Pons (tissue), 1 donor: ENCODE measurements at places on chromosomes 6 and 20.
A peak's percentile ranks its signal among the peaks of the same experiment; 100 is the strongest.

DNA sequence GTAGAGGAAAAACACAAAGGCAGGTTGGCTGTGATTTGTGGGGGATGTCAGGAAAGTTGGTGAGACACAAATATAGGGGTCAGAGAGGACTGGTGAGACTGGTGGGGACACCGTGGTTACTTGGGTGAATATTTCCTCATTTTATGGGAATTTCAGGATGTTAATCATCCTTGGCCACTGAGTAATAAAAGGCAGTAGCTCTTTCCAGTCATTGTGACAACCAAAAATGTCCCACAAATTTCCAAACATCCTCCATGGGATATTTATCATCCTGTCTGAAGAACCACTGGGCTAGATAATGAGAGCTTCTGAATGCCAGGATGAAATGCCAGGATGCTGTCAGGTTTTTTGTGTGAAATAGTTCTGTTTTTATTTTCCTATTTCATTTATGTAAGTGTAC lies 374.1 kb downstream of the CD109 start:
- no peak for DNase-seq

DNA sequence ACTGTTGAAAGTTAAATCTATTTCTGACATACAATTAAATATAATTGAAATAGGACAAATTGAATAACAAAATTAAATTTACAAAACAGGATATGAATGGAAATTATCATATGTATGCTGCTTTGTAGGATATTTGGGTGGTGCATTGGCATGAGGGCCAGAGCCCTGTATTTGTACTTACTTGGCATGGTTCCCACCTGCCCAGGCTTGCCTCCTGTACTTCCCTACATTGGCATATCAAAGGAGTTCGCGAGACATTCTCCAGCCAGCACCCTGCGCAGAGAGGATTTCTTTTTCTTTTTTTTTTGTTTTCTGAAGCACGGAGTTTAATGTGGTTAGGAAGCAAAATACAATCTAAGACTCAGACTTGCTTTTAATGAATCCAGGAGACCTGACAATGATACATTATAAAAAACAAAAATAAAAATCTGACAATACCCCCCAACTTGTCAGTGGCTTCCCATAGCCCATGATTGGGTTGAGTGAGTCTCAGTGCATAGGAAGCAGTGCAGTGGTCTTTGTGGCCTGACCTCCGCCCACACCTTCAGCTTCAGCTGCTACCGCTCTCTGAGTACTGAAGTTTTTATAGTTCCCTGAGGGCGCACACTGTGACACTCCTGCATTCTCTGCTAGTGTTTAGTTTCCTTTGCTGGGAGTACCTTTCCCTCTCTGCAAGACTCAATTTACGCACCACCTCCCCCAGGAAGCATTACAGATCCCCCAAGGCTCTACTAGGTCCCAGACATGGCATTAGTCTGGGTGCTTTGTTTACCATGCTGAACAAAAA lies 440.8 kb downstream of the UTRN start:
- no peak for DNase-seq

GRCh38 chr20:33621717-33622400 lies 40.3 kb upstream of the C20orf144 start:
- no peak for DNase-seq

- DNase-seq: no peak
These were observed 4.0 kb downstream of the LY6G6F start for GRCh38 chr6:31710523-31711219.

DNA sequence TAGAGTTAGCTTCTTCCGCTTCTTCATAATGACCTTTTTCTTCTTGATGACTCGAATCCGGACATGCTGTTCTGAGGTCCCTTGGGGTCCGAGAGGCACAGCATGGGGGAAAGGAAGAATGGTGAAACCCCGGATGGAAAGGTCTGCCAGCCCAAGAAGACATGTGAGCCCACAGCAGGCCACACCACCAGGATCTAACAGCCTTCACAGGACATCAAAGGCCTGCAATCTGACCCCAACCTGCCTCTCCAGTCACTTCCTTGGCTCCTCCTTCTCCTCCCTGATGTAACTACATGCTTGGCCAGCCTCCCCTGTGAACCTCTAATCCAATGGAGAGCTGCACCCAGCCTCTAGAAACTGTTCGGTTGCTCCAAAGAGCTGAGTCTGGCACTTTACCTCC lies 1.6 kb downstream of the CPXM1 start:
- no peak for DNase-seq

- no peak for DNase-seq
These were observed 371.1 kb downstream of the FOXA2 start for GRCh38 chr20:22213271-22213670.

DNA sequence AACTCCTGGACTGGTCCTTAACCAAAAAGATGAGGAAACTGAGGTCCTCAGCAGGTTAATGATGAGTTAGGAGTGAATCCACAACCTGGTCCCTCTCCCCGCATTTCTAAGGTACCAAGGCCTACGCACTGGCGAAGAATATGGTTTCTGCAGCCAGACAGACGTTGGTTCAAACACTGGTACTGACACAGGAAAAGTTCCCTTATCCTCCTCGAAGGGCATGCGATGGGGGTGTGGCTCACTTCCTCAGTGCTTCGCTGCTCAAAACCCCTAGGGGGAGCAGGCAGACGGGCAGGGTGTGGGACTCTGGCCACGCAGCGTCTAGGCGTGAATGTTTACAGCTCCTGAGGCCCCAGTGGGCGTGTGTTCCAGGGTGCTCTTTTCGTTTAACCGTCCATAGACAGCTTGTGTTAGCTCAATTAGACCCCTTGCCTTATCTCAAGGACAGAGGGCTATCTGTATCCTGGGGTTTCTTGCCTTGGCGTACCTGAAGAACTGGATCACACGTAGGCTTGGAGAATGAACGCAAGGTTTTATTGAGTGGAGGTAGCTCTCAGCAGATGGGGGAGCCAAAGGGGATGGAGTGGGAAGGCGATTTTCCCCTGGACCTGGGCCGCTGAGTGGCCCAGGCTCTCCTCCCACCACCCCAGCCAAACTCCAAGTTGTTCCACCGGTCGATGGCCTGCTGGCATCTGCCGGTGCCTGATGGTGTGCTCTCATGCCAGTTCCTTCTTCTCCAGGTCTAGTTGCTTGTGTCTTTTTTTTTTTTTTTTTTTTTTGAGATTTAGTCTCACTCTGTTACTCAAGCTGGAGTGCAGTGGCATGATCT lies 31.8 kb upstream of the PTPN1 start:
- peak; percentile 44 for DNase-seq

DNA sequence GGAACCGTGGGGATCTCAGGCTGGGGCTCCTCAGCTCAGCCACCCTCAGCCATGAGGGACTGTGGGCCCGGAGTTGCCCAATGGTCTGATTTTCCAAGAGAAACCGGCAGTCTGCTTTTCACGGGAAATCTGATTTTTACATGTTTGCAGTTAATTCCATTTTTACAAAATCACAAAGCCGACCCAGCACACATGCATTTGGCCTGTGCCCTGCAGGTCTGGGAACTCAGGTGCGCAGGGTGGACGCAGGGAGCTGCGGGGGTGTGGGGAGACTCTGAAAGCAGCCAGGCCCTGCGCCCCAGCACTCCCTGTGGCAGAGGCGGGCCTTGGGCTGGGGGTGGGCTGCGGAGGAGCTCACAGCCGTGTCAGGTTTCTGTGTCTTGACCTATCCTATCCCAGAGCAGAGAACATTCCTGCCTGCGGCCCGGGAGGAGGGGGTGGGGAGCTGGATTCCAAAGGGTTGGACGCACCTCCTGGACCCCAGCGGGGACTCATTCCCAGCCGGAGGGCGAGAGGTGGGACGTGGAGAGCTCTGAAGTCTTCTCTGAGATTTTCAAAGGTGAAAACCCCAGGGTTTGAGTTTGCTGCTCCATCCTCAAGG lies 60.6 kb downstream of the ADNP start:
- no peak for DNase-seq

DNA sequence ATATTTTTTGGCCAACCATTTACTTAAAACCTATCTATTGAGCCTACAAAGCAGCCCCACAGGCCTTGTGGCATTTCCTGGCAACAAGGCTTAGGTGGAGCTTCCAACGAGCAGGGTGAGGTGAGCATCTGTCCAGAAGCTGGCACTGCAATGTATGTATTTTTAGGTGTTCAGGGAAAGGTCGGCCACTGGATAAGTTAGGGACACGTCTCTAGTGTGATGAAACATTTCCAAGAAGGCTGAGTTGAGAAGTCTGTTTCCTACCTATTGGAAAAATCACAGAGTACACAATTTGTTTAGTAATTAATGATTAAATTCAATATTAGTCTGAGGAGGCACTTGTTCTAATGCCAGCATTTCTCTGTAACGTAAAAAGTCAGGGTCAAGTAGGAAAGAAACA lies 17.8 kb upstream of the RCAN2 start:
- DNase-seq: no peak

DNA sequence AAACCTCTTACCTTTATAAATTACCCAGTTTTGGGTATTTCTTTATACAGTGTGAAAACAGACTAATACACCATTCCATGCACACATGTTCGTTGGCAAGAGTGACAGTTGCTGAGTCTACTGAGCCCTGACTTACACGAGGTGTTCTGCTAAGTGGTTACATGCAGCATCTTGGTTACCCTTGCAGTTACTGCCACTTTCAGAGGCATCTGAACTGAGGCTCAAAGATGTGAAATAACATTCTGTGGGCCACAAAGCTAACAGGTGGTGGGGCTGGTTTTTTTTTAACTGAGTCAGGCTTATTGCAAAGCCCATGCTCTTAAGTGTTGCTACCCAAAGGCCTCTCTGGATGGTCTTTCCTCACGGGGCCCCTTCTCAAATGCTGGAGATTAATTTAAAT lies 54.4 kb upstream of the GTSF1L start:
- DNase-seq: no peak

GRCh38 chr6:112439010-112439409 lies 91.9 kb downstream of the RFPL4B start:
- no peak for DNase-seq

- DNase-seq: peak; percentile 42
These were observed 59.2 kb upstream of the CD93 start for GRCh38 chr20:23145281-23145700.

GRCh38 chr6:144064402-144065212 lies 30.8 kb downstream of the SF3B5 start:
- DNase-seq: no peak

- DNase-seq: no peak
These were observed 152.6 kb upstream of the EXOC2 start for GRCh38 chr6:845566-845965.

GRCh38 chr6:132280436-132280835 lies 120.8 kb downstream of the MOXD1 start:
- DNase-seq: no peak

DNA sequence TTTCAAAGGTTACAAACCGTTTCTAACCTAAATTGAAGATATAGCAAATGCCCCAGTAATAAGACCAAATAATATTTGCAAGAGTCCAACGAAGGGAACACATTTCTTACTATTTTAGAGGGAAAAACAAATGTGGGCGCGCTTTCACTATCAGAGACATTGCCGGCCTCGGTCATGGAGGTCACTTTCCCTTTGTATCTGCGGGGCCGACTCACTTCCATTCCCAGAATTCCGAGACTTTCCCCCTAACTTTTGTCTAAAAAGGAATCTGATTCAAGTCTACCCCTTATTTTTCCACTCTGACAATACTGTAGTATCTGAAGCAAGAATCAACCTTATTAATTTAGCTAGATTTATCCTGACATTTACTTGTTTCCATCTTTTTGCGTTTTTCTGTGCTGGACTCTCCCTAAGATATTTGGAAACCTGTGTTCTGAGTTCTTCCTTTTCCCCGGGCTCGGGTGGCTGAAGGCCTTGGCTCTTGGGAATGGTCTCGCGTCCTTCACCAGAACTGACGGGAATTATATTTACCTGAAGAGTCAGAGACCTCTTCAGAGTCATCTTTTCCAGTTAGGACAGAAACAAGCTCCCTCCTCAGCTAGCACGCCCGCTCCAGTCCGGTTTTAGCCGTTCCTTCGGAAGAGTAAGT lies 71.8 kb upstream of the ZNF184 start:
- DNase-seq: no peak
